ENCODE measurements at places on chromosomes 4 and X. TPM values are rescaled to one million over a fixed set of nuclear protein-coding genes. Genes with fewer than 3 reads are reported as not detected.

DNA sequence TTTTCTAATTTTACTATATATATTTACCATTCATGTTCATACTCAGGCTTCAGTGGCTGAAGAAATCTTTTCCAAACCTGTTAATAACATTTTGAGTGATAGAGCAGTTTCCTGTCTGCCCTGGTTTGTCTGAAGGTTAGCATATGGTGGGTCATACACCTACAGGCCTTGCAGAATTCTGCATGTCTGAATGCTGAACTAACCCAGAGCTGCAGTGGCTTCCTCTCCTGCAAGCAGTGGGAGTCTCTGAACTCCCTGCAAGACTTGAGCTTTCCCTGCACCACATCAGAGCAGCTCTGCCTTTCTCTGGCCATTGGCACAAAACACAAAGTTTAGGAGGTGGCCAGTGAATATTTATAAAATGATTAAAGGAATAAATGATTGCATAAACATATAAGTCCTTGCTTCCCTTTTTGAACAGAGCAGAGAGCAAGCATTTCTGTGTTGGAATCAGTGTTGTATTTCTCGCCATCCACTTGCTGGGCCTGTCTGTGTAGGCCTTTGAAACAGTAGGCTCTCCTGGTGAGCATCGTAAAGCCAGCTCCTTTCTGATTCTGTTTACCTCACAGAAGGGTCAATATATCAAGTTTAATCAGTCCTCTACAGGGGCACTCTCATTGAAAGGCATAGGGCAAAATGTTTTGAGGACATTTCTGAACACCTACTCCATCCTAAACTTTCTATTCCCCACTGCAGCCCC is 15.0 kb upstream of the UNC5C start:
- no peak for DNase-seq

- DNase-seq = no peak
These were observed 45.0 kb upstream of the MXD4 start for GRCh38 chr4:2306773-2307410.

DNA sequence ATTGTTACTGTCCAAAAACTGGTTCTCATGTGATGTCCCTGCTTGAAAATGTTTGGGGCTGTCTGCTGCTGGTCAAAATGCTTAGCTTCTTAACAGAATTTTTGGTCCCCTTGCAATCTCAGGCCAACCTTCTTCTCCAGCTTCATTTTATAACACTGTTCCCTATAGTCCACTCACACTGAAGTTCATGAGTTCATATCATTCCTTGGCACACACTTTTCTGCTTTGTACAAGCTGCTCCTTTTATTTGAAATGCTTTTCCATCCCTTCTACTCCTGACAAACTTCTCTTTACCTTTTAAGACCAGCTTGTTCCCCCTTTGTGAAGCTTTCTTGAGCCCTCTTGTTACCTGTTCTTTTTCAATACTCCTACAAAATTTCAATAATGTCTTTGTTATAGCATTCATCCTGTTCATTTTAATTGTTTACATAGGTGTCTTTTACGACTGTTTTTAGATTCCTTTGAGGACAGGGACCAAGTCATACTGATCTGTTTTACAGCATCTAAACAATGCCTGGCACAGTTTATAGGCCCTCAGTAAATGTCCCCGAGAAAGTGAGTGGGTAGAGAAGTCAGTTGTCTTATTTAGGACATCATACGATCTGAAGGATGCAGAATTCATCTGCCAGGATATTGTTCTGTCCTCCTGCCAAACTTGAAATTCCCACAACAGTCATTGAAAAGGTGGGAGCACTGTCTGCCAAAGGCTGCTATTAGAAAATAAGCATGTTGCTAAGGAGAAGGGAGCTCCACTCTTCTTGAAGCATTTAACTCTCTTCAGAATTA is 134.4 kb upstream of the BMPR1B start:
- DNase-seq = no peak

DNA sequence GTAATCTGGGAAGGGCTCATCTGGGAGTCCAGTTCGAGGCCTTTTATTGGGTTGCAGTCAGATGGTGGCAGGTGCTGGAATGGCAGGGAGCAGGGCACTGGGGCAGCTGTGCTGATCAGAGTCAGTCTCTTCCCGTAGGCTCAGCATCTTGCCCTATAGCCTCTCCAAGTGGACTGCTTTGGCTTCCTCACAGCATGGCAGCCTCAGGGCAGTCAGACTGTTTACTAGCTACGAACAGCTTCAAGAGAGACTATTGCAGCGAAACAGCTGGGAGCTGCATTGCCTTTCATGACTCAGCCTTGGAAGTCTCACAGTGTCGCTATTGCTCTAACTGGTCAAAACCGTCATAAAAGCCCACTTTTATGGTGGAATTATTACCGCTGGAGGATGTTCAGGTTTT is 26.8 kb upstream of the DUSP21 start:
- DNase-seq = no peak

- DNase-seq = no peak
These were observed 115.3 kb downstream of the LDB2 start for GRCh38 chr4:16783119-16783518.

DNA sequence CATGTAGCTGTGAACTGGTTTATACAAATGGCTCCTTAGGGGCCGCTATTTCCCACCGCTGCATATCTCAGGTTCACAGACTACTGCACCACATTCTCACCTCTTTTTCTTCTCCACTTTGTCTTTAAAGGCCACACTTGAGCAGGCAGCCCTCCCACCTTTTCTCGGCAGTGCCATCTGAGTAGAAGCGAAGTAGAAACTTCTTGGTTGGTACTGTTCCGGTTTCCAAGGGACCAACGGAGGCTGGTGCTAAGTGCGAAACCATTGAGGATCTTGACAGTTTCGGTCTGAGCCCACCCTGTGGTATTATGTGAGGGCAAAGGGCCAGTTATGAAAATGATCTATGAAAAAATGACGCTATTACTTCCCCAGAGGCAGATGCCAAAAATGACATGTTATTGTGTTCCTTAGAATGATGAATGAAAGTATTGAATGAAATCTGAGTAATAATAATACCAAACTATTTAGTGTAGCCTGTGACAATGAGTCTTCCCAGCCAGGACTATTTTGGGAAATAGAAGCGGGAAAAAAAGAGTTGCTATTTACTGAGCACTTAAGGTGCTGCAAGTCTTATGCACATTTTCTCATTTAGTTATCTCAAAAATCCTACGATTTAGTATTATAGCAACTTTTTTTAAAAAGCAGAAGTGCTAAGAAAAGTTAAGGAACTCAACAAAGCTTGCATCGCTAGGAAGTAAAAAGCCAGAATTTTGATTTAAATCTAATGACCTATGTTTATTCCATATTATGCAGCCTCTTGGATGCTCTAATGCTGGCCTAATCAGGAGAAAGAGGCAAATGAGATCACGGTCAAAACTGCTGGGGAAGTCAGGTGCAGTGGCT is 29.6 kb upstream of the CHRNA9 start:
- DNase-seq = no peak

DCAF8L2 gene
- total RNA-seq = not detected

DOCK11 gene
- total RNA-seq = 58.5 TPM

TEX13B gene
- total RNA-seq = 0.20 TPM

FAM241A gene
- total RNA-seq = 5.0 TPM

ADH1C gene
- 0.40 TPM for total RNA-seq

Measured in K562 (cell line).